ENCODE measurements at places on chromosomes 2 and 18.

DNA sequence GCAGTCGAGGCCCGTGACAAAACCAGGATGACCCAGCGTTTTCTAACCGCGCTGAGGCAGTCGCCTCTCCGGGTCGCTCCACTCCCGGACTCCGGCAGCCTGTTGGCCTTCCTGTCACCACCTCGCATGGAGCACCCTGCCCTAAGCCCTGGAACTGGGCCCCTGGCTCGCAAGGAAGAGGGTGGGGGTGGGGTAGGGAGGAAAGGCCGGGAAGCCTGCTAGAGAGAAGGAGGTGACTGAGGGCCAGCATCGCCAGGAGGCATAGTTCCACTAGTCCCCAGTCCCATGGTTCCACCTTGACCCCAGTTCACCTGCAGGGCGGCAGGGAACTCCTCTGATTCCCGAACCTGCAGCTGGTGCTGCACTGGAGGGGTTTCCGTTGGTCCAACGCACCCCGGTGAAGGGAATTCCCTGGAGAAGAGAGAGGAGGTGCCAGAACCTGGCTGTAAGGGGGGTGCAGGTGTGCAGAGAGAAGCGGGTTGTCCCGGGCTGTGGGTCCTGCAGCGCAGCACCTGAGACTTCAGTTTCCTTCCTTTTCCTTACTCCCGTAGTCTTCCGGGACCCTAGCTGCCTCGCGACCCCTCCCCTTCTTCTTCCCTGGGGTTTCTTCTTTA lies 11.8 kb upstream of the EN1 start:
- no peak for DNase-seq

DNA sequence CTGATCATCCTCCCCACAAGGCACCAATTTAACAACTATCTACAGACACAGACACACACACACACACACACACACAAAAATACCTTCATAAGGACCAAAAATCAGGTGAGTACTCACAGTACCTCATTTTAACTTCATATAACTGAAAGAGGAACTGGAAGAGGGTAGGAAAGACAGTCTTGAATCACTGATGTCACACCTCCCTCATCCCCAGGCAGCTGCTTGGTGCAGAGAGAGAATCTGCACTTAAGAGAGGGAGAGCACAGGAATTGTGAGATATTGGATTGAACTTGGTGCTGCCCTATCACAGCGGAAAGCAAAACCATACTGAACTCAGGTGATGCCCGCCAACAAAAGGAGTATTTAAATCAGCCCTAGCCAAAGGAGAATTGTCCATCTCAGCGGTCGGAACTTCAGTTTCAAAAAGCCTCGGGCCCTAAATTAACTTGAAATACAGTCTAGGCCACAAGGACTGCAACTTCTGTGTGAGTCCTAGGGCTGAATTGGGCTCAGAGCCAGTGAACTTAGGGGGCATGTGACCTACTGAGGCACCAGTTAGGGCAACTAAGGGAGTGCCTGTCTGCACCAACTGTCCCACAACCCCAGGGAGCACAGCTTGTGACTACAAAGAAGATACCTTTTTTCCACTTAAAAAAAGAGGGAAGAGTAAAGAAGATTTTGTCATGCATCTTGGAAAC lies 211.1 kb downstream of the LRATD1 start:
- DNase-seq = no peak

GRCh38 chr2:219362072-219362471 lies 25.6 kb downstream of the DNPEP start:
- DNase-seq = no peak

- no peak for DNase-seq
Measured at GRCh38 chr2:38666556-38666910, 619 bp downstream of the GALM start.

DNA sequence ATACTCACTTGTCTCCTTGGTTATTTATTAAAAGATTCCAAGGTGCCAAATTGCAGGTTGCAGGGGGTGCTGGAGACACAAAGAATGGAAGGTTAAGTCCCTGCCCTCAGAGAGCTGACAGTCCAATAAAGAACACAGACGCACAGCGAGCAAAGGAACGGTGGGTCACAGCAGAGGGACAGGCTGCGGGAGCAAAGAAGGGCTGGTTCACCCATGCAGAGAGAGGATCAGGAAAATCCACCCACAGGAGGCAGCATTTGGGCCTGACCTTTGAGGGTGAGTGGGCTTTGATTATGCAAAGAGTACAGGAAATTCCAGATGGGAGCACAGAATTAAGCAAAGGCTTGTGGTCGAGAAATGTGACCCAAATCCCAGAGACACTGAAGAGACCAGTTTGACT lies 45.0 kb downstream of the ZBTB7C start:
- no peak for DNase-seq

GRCh38 chr18:31269566-31269965 lies 48.4 kb upstream of the DSG1 start:
- DNase-seq = no peak

DNA sequence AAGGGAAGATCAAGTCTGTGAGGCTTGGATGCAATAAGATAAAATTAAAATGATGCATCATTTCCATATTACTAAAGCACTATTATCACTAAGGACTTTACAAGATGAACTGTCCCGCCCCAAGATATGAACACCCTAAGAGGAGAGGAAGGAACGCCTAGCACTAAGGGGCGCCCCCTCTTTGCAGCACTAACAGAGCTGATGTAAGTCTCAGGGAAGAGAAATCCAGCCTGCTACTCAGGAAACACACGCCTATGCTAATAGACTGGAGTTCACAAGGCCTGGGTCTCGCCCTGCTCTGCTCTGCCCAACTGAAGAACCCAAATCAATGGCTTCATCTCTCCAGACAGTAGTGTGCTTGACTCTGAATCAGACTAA lies 6.1 kb downstream of the INO80C start:
- peak; percentile 18 for DNase-seq

DNA sequence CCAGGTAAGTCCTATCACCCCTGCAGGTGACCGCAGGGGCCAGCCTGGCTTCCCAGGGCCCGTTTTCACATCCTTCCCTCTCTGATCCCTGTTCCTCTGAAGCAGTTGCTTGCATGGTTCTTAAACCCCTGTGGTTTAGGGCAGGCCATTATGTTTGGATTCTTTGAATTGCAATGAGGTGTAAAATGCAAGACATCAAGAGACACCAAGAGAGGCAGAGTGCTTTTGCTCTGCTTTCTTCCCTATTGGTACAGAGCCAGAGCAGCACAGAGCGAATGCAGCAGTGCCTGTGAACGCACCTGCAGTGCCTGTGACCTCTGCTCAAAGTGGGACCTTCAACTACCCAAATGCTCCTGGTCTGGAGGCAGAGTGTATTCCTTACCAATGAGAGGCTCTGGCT lies 7.6 kb downstream of the RFX8 start:
- DNase-seq = no peak

DNA sequence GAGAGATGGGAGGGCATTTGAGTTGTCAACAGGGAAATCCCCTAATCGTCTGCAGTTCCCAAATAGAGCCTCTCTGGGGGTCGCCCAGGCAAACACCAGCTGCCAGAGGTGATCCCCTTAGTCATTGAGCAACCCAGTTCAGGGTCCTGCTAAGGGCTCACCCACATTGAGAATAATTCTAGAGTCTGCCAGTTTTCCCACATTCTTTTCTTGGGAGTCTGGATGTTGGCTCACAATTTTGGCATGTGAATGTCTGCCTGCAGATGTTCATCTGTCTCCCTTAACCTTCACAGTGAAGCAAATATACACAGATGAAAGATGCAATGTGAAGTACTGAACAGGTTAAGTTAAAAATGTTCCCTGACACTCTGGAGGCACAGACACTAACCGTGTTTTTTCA lies 11.4 kb upstream of the SMIM21 start:
- no peak for DNase-seq

DNA sequence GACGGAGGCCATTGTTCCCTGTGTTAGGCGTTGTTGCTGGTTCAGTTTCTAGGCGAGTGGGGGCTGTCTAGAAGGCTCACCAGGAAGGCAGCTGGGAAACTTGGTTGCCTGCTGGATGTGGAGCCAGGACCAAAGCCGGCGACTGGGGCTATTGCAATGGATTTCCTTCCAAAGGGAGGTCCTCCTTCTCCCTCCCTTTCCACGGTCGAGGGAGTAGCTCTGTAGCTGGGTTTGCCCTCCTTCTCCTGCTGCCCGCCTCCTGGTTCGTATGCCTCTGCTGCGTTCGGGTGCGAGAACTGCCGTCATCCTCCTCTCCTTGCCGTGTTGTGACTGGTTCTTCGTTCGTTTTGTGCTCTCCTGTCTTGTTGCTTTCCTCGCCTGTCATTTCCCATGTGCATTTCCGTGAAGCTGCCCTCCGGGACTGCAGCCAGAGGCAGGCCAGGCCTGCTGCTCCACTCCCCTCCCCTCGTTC lies 203.4 kb downstream of the NEDD4L start:
- DNase-seq = peak; percentile 92

GRCh38 chr2:133223226-133223625 lies 345.0 kb downstream of the NCKAP5 start:
- no peak for DNase-seq
